ENCODE measurements at places on chromosomes 1 and 21.

DNA sequence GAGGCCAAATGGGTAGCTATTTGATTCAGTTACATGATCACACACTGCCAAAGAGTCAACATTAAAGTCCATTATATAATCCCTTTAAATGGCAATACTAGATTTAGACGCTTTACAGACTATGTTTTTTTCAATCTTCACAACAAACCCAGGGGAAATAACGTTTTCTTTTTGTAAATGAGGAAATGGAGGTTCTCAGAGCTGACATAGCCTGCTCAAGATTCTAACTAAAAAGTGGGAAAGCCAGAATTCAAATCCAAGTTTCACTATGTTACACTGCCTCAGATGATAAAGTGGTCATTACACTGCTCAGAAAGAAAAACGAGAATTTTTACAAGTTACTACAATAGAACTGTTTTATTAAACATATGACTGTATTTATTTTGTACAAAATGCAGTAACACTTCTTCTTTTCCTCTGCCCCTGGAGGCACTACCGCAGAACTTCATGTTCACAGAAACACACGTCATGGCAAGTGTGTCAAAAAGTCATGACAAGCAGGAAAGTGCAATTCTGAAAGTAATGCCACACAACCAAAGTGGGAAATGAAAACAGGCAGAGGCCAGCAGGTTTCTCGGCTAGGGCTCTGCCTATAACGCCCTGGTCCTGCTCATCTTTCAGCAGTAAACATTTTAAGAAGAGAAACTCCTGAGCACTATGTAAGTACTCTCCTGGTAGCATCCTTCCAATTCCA is 19.0 kb downstream of the THEMIS2 start:
- DNase-seq = no peak

DNA sequence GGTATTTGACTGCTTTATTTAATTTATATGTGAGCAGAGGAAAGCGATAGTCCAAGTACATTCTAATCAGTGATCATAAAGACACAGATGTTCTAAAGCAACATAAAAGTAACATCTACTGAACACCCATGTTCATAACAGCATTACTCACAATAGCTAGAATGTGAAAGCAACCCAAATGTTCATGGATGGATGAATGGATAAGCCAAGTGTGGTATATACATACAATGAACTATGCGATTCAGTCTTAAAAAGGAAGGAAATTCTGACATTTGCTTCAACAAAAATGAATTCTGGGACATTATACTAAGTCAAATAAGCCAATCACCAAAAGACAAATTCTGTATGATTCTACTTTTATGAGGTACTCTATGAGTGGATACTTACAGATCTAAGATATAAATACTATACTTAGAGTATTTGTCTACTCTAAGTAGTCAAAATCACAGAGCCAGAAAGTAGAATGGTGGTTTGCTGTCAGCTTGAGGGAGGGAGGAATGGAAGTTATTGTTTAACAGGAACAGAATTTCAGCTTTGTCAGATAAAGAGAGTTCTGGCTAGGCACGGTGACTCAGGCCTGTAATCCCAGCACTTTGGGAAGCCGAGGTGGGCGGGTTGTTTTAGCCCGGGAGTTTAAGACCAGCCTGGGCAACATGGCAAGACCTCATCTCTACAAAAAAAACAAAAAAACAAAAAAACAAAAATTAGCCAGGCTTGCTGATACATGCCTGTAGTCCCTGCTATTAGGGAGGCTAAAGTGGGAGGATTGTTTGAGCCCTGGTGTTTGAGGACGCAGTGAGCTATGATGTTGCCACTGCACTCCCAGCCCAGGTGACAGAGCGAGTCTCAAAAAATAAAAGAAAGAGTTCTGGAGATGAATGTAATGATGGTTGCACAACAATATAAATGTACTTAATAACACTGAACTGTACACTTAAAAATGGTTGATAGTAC is 79.7 kb upstream of the ARHGAP29 start:
- DNase-seq = no peak

- DNase-seq = no peak
These were observed 94.5 kb downstream of the VPS26C start for GRCh38 chr21:37172646-37173045.

DNA sequence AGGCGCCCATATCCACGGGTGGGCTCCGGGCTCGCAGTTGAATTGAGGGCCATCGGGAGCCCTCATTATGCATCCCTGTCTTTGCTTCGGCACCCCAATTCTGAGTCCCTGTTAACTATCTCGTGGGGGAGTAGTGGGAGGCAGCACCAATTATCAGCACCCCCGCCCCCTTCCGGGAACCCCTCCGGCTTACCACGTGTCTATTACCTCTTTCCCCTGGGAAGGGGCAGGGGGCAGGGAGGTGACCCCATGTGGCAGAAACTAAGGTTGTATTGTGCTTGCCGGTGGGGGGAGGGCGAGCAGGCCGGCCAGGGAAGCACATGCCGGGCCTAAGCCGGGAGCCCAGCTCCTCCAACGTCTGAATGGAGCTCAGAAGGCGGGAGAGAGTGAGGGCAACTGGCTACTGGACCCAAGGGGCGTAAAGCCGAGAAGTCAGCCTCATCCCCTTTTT is 1.0 kb downstream of the LIN28A start:
- no peak for DNase-seq

DNA sequence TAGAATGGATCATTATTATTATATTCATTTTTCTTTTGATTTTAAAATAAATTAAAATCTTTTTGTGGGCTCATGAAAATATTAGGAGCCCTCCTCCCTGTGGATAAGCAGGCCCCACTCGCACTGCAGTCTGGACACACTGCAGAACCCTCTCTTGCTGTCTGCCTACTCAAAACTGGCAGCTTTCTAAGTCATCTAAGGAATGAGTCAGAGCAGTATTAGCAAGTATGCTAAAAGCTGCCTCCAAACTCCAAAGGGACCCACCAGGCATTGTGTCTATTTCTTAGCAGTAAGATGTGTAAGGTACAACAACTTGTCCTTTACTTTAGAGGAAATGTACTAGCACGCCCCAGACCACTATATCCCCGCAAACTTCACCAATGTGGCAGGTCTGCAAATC is 108.8 kb downstream of the SYF2 start:
- DNase-seq = no peak

GRCh38 chr1:67094191-67094590 is 40.2 kb upstream of the SLC35D1 start:
- no peak for DNase-seq

- no peak for DNase-seq
These were observed 6.1 kb downstream of the SH2D1B start for GRCh38 chr1:162405800-162406199.

GRCh38 chr1:212291505-212292134 is 6.4 kb downstream of the PPP2R5A start:
- DNase-seq = no peak

- DNase-seq = no peak
These were observed 54.1 kb downstream of the CD2 start for GRCh38 chr1:116808200-116808847.

DNA sequence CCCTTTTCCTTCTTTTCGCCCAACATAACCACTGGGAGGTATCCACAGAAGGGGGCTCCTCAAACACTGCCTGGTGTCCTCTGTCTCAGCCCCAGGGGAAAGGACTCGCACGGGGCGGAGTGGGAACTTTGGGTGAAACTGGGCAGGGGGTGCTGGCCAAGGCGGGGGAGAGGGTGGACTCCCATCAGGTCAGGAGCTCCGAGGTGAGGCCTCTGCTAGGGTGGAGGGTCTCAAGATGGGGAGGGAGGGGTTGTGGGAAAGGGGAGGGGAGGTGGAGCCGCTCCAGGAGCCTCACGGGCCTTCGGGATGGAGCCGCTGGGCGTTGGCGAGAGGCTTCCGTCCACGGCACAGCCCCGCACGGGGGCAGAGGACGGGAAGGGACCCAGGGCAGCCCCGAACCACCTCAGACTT is 43.2 kb upstream of the POFUT2 start:
- no peak for DNase-seq

GRCh38 chr21:36429947-36430546 is 44.9 kb downstream of the CHAF1B start:
- DNase-seq = peak; percentile 90

GRCh38 chr1:8073112-8073855 is 47.2 kb upstream of the ERRFI1 start:
- no peak for DNase-seq

DNA sequence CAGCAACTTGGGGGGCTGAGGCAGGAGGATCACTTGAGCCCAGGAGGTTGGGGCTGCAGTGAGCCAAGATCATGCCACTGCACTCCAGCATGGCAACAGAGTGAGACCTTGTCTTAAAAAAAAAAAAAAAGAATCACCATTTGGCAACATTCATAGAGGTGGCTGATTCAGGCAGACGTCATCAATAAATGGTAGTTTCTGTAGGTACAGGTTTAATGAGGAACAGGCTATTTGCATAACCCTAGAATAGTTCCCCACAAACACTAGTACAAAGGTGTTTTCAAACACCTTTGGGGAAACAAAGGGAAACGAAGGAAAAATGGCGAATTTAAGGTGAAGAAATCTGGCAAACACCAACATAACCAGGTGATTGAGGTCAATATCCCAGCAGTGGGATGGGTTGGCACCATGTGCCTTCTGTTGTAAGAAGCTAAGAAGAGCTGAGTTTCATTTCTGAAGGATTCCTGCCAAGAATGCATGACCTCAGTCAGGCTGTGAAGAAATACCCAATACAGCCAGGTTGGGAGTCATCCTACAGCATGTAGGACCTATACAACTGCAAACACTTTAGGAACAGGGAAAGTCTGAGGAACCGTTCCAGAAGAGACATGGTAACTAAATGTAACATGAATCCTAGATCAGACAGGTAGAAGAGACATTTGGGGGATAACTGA is 5.6 kb downstream of the LPAR3 start:
- DNase-seq = no peak

- DNase-seq = no peak
These were observed 2.5 kb upstream of the ARL8A start for GRCh38 chr1:202146993-202147392.

GRCh38 chr21:23977971-23978370 is 1629.3 kb downstream of the MRPL39 start:
- DNase-seq = no peak

DNA sequence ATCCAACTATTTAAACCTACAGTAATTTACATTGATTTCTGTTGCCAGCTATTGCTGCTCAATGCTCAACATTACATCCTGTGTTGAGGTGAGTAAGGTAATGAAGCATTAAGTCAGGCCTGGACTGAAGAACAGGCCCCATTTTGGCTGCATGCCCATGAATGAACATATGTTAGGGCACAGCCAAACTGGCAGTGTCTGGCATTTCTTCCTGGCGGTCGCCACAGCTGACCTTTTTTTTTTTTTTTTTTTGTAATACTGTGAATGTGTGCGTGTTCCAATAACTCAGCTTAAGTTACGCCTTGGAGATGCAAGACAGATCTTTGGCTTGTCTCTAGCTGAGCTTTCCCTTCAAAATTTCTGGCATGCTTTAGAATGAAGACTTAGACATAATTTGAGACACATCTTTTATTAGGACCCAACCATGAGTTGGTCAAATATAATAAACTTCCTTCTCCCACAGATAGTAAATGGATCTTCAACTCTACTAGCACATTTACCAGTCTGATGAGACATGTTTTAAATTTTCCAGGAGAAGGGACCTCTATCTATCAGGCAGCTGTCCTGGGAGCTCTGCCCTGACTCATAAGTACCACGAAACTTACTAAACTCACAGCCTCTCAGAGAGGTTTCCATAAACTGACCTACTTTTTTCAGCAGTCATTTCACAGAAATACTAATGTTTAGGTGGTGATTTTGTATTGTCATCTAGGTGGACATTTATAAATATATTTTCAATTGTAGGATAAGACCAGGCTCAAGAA is 341.1 kb upstream of the RUNX1 start:
- no peak for DNase-seq

DNA sequence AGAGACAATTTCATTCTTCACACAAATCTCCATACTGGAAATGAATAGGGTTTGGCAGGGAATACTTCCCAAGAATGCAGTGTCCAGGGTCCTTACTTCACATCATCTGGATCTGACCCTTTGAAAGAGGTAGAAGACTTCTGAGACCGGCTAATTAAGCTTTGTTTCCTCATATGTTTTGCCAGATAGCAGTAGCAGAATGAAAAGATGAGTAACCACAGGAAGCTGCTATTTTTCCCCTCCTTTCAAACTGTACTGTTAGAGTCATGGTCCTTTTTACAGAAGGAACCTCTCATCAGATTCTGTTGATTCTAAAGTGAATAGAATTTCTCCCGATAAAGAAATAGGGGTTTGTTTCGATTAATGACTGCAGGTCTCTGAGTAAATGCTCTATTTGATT is 1.4 kb upstream of the OLFML3 start:
- no peak for DNase-seq

GRCh38 chr1:102097451-102097850 is 100.7 kb upstream of the OLFM3 start:
- no peak for DNase-seq

- no peak for DNase-seq
These were observed 41.9 kb downstream of the TRIT1 start for GRCh38 chr1:39841429-39841828.

DNA sequence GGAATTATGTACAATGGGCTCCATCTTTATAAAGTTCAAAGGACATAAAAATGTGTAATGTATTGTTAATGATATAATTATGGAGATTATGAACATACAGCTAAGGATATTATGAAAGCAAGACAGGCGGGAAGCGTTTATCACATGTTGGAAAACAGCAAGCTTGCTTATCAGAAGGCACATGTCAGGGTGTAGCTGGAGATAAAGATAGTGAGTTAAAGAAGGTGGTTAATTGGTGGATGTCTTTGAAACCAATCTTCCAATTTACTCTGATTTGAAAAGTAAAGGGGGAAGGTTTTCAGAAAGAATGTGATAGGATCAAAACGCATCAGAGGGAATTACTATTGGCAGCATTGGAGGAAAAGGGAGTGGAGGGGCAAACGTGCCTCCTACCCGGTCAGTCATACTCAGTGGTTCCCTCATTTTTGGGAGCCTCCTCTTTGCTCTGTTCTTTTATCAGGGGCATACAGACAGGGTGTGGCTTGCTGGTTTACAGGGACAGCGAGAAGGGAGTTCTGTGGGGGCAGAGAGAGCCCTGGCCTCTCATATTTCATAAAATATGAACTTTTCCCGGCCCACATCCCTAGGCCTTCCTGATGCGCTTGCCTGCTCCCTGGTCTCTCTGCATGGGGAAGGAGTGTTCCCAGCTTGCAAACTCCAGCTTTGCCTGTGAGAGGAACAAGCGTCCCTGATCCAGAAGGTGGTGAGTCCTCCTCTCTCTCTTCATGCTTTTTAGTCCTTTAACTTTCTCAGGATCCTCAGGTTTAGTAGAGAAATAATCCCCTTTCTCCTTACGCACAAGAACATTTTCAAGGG is 8.0 kb upstream of the SVBP start:
- no peak for DNase-seq

DNA sequence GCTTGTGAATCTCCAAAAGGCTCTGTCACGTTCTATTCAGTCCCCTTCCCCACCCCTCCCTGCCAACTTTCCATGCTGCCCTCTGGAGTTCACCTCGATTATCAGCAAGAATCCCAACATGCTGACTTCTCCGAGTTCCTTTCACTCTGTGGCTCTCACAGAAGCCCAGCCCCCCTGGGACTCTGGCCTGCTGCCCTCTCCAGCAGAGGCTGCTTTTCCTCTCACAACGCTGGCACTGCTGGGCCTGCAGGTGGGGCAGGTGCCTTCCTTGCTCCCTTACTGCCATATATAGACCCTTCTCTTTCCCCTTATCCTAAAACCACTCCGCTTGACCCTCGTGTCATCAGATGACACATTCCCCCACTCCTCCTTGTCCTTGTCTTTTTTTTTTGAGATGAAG is 10.2 kb upstream of the RNF186 start:
- no peak for DNase-seq

Data from T1000 (cell line).